Effector memory CD8-positive, alpha-beta T cell (primary cell): ENCODE measurements at places on chromosomes 2 and 18.

DNA sequence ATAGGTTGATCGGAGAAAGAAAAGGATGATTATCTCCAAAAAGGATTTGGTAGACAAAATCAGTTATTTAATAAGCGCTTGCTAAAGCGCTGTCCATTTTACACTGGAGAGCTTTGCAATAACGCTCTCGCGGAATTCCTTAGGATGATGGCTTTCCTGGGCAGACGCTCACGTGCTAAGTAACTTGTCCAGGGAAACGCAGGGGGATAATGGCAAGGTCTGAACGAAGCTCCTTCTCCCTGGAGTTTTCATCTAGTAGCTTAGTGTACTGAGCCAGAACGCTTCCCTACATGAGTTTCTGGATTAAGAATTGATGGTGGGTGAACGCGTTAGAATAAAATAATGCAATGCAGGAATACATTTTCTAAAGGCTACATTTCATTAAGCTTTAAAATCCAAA, 739.5 kb upstream of the SALL3 start:
- DNase-seq = no peak

DNA sequence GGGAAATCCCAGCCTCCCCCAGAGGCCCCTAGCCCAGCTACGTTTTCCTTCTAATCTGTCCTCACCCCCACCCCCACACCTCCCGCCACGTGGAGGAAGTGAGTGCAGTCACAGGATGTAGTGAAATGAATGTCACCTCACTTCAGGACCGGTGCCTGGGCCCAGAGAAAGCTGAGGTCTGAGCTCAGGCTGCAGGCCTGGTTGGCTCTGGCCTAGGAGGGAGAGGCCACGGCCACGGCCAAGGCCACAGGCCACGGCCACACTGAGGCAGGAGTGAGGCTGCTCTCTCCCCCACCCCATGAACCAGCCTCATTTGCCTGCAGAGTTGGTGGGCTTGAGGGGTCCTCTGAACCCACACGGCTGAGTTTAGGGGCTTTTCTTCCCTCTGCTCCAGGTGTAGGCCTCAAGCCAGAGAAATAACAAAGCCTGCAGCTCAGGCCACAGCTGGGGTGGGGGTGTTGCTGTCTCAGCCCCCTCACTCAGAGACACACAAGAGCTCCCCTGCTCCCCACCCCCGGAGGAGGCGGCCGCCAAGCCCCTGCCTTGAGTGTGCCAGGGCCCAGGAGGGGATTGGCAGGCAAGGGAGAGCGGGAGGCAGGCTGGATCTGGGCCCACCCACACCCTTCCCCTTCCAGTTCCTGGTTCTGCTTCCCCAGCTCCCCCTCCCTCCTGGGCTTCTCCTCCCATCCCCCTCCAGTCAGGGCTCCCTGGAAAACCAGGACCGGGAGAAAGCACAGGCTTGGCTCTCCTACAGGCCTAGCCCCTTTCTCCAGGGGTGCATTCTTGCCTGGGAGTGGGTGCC, 27.0 kb downstream of the DNMT3A start:
- peak; percentile 54 for DNase-seq

- DNase-seq = no peak
Observed at GRCh38 chr2:45130736-45131135, 121.5 kb upstream of the SIX2 start.

- DNase-seq = no peak
Observed at GRCh38 chr2:174142290-174142689, 106.0 kb downstream of the OLA1 start.

DNA sequence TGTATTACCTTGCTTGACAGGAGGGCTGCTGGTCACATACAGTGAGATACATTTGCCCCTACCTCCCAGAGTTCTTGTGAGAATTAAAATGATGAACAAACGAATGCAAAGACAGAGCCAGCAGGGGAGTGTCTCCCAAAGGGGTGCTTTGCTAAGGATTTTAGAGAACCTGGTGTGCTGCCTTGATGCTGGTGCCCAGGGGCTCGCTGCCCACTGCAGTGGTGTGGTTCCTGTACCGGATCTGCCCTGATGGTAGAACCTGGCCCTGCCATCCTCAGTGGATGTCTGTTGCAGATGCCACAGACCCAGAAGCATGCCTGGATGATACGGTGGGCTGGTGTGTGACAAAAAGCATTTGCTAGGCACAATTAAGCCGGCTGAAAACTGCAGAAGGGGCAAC, 414.8 kb upstream of the HS6ST1 start:
- no peak for DNase-seq

GRCh38 chr2:25164561-25164960, 3.8 kb downstream of the POMC start:
- DNase-seq = no peak

DNA sequence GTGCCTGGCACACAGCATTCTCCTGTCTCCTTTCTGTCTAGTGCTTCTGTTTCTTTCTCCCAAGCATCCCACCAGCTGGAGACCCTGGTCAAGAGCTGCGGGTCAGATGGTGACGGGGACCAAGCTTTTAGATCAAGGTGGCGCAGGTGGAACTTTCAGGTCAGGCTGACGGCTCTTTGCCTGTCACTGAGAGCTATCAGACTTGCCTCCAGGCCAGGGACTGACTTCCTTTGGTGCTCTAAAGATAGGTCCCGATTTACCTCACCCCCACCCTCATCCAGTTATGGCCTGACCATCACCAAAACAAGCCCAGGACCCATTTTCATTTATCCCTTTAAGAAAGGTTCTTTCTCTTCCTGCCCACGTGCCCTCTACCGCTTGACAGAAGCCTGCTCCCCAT, 1.2 kb upstream of the EMILIN1 start:
- no peak for DNase-seq

DNA sequence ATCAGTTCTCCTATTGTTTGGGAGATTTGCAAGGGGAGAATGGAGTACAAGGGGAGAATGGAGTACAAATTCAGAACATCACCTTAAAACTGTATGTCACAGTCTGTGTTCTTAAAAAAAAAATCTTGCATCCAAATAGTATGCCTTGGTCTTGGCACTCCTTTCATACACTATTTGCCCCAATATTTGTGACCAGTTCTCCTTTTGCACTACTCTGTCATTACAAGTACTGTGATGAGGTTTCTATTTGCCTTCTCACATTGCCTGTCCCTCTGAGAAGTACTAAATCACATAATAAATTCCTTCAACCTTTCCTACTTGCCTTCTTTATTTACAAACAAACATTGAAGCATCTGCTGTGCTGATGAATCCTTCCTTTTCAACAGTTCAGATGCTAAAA, 36.0 kb upstream of the NCK2 start:
- no peak for DNase-seq

- DNase-seq = no peak
Observed at GRCh38 chr2:238129166-238130010, 9.1 kb upstream of the KLHL30 start.
